ENCODE measurements at places on chromosomes 16 and 17.

DNA sequence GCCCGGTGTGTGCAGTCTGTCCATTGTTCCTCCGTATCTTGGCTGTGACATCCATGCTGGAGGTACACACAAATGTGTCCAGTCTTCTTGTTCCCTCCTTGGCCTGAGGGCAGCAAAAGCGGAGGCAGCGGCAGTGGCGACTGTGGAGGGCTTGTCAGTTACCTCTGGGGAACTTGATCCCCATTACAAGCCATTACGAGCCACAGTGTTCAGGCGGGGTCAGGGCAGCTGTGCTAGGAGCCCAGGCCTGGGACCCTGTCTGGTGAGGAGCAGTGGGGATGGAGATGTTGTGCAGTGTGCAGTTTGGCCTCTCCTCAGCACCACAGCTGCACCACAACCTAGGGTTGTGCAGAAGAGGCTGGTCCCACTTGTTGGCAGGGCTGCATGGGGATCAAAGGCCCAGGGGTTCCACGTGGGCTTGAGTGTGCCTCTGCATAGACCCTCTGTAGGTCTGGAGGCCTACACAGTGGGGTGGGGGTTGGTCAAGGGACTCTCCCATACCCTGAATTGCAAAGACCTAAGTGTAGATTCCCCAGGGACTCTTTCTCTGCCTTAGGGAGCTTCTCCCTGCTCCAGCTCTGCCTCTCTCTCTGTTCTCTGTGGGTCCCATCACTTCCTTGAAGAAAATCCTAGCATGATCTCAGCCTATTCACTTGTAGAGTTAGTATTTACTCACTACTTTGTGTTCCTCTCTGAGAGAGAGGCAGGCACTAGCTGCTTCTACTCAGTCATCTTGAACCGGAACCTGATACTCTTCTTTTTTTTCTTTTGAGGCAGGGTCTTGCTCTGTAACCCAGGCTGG is 58.8 kb downstream of the SLFN11 start:
- no peak for DNase-seq

DNA sequence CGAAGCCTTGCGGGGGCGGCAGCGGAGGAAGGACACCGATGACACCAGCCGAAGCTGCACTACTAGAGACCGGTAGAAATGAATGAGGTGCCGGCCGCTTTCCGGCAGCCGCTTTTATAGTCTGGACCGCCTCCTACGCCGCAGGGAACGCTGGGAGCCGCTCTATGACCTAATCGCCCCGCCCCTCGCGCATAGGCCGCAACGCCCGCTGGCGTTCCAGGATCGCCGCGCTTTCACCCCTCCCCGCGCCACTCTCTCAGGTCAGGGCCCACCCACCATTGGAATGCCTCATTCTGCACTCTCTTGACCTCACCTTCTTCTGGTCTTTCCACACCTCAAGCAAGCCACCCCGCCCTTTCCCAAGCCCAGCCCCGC is at the start of gene DDX5:
Gene DDX5, minus strand, starts transcription at position 89 of the 375 bp plus-strand sequence. CDS start 170 bp downstream, outside the sequence.
- DNase-seq: peak; percentile 98

- peak; percentile 14 for DNase-seq
Observed at GRCh38 chr16:17273142-17273561, 197.6 kb downstream of the XYLT1 start.

GRCh38 chr16:83227336-83227735 is 580.4 kb upstream of the HSBP1 start:
- DNase-seq: no peak

DNA sequence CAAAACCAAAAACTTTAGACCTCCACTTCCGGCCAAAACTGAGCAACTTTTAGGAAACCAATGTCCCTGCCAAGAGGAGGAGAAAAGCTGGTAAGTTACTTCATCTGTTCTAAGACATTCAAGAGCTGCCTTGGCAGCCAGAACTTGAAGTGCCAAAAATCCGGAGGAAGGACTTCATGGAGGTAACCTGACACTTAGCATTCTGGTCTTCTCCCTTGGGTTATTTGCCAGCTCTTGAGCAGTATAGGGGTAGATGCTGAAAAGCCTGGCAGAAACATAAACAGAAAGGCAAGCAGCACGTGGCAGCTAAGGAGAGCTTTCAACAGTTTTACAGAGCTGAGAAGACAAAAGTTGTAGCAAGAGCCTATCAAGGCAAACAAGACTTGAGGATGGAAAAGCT is 53.2 kb downstream of the CDYL2 start:
- no peak for DNase-seq

GRCh38 chr17:42953669-42954068 is 10.6 kb downstream of the AARSD1 start:
- peak; percentile 23 for DNase-seq

GRCh38 chr17:56890390-56890789 is 23.5 kb downstream of the TRIM25 start:
- no peak for DNase-seq

- DNase-seq: no peak
Observed at GRCh38 chr16:15459791-15460190, 25.4 kb downstream of the BMERB1 start.

GRCh38 chr16:88681709-88682451 is 4.4 kb downstream of the SNAI3 start:
- DNase-seq: peak; percentile 19

DNA sequence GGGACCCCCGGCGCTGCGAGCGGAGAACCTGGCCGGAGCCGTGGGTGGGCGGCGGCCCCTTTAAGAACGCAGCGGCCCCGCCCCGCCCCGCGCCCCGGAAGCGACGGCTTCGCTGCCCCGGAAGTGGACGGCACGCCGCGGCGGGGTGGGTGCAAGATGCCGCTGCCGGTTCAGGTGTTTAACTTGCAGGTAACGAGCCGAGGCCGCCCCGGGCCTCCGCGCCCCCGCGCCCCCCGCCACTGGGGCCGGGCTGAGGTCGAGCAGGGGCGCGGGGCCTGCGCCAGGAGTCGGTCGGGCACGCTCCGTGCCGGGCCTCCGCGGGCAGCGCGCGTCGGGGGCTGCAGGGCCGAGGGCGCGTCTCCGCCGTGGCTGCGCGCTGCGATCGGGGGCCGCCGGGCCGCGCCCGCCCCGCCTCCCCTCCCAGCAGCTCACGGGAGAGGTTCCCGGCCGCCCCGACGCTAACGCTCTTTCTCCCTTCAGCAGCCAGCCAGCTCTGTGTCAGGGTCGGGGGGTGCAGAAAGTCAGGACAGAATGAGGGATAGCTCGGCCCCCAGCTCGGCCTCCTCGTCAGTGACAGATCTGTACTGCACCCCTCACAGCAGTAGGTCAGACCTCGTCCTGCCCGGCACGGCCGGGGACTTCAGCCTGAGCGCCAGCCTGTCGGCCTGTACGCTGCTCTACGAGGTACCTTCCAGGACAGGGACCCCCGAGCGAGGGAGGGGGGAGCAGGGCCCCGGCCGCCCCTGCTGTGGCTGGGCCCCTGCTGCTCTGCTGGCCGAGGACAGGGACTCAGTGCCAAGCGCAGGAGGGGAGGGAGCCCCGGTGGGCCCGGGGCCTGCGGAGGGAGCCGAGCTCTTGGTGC is at the start of the genes GPS1 and RFNG:
Gene GPS1, plus strand, starts transcription at position 123 of the 862 bp plus-strand sequence. Its CDS starts 34 bp downstream, at position 157.
Gene RFNG, minus strand, starts transcription at position 36 of the 862 bp plus-strand sequence. CDS start 45 bp downstream, outside the sequence.
- peak; percentile 88 for DNase-seq

Data from DMS53 (cell line).